ENCODE measurements at places on chromosomes 1 and 21. TPM values are rescaled to one million over a fixed set of nuclear protein-coding genes. Genes with fewer than 3 reads are reported as not detected.

GRCh38 chr1:167924543-167925231, 10.8 kb upstream of the ADCY10 start:
- H3K27ac ChIP-seq, result peak overlapping the region; percentile 14
- no peaks in the 10 kb centered on the region for H3K27me3 ChIP-seq
- H3K4me1 ChIP-seq, result peaks cover 26% of the 10 kb centered on the region

DNA sequence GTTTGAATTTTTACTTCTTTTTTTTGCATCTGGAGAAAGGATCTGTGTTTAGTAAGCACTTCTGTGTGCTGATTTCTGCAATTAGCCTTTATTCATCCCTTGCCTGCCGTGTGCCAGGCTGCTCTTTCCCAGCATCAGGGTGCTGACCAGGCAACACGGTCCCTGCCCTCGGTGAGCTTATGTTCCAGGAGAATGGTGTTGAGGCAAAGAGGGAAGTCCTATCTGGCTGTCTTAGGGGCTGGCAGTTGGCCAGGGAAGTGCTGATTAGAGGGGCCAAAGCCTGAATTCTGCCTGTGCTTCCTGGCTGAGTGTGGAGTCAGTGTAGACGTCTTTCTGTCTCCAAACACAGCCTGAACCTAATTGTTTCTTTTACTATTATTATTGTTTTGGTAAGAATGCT, 187.1 kb downstream of the CAMTA1 start:
- H3K27me3 ChIP-seq, result no peaks in the 10 kb centered on the region
- H3K36me3 ChIP-seq, result no peaks in the 10 kb centered on the region
- DNase-seq, result no peak
- H3K4me1 ChIP-seq, result no peaks in the 10 kb centered on the region
- H3K27ac ChIP-seq, result no peak overlapping the region
- H3K4me3 ChIP-seq, result no peak overlapping the region

- H3K36me3 ChIP-seq, result no peaks in the 10 kb centered on the region
- H3K4me3 ChIP-seq, result no peak overlapping the region
- DNase-seq, result peak; percentile 16
- H3K27me3 ChIP-seq, result no peaks in the 10 kb centered on the region
- no peak overlapping the region for H3K27ac ChIP-seq
These were observed 44.0 kb upstream of the LRP8 start for GRCh38 chr1:53371851-53372250.

GRCh38 chr1:50476800-50477199, 53.6 kb upstream of the DMRTA2 start:
- no peaks in the 10 kb centered on the region for H3K4me1 ChIP-seq
- no peak for DNase-seq
- no peaks in the 10 kb centered on the region for H3K27me3 ChIP-seq

DNA sequence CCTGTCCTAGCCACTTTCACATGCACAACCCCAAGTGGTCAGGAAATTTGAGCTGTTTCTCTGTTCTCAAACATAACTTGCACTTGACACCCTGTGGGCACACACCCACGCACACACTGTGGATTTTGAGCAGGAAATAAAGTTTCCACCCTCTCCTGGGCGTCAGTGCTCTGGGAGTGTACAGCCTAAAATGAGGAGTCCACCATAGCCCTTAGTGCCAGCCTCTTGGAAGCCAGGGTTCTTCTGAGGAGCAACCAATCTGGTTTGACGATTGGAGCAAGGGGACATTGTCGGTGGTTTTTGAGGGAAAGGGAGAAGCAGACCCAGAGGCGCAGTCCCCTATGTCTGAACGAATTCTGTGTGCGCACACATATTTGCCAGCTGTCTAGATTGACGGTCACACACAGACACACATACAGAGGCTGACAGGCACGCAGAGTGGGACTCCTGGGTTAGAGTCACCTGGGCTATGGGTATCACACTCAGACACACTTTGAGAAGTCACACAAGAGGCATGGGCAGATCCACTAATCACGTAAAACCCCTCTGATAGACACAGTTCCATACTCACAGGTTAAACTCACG, 2.7 kb downstream of the DMBX1 start:
- no peak overlapping the region for H3K27ac ChIP-seq
- H3K36me3 ChIP-seq, result no peaks in the 10 kb centered on the region
- no peak for DNase-seq
- peaks cover 19% of the 10 kb centered on the region for H3K27me3 ChIP-seq
- no peak overlapping the region for H3K4me3 ChIP-seq

DNA sequence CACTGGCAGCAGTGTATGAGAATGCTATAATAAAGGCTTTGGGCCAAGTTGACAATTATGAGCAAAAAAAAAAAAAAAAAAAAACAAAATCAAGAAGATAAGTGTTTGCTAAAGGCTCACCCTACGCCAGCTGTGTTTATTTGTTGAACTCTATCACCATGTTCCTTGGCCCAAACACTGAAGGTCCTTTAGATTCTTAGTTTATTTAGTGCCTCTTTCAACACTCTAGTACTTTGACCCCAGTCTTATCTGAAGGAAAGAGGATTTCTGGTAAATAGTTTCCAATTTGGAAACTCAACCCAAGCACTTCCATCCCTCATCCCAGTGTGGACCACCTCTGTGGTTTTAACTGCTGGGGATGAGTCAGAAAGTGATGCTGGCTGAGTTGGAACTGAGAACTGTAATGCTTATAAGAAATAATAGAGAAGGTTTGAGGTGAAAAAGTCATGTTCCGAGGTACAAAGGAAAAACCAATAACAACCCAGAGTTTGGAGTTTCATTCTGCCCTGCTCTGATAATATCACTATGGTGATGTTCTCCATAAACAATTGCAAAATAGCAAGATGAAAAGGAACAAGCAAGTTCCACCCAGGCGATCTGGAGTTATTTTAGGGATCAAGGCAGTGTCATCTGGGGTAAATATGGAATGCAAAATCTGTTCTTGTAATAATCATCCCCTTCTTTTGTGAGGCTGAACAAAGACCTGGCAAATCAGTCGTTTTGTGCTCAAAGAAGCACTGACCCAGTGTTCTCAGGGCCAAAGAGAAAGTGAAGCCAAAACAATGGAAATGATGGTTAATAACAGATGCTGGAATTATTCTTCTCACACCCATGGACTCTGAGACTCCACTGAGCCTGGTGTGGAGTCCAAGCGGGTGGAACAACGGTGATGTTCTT, 19.7 kb upstream of the CAPZB start:
- no peaks in the 10 kb centered on the region for H3K27me3 ChIP-seq
- DNase-seq, result no peak
- peak overlapping the region; percentile 63 for H3K27ac ChIP-seq

GRCh38 chr1:155015527-155016230, 13.1 kb downstream of the ZBTB7B start:
- no peak overlapping the region for H3K4me3 ChIP-seq
- H3K36me3 ChIP-seq, result peaks cover 8% of the 10 kb centered on the region
- no peak overlapping the region for H3K27ac ChIP-seq
- DNase-seq, result no peak
- H3K4me1 ChIP-seq, result peaks cover 22% of the 10 kb centered on the region

GRCh38 chr1:89884718-89885596, 64.1 kb downstream of the LRRC8D start:
- DNase-seq, result no peak
- no peaks in the 10 kb centered on the region for H3K36me3 ChIP-seq
- no peaks in the 10 kb centered on the region for H3K27me3 ChIP-seq
- H3K27ac ChIP-seq, result no peak overlapping the region
- H3K4me1 ChIP-seq, result peaks cover 7% of the 10 kb centered on the region

- H3K4me3 ChIP-seq, result no peak overlapping the region
- no peak overlapping the region for H3K27ac ChIP-seq
- H3K27me3 ChIP-seq, result no peaks in the 10 kb centered on the region
- no peaks in the 10 kb centered on the region for H3K4me1 ChIP-seq
- no peaks in the 10 kb centered on the region for H3K36me3 ChIP-seq
These were observed 1363.2 kb upstream of the ADGRL4 start for GRCh38 chr1:80369780-80370179.

DNA sequence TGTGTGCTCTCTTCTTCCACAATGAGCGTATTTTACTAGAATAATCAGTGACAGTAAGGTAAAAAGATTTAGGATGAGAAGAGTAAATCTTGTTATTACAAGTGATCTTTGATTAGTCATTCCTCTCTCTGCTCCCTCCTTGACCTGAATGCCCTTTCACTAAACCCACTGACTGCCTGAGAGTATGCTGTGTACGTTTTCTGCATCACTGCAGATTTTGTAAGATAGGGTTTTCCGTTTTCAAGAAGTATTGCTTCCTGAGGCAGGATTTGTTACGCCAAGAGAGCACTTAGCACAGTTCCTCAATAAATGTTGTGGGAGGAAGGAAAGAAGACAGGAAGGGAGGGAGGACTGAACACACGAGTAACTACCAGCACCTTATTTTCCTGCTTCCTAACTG, 7.7 kb upstream of the LAMB3 start:
- peaks cover 67% of the 10 kb centered on the region for H3K4me1 ChIP-seq
- no peaks in the 10 kb centered on the region for H3K27me3 ChIP-seq
- no peak for DNase-seq
- no peak overlapping the region for H3K4me3 ChIP-seq

DNA sequence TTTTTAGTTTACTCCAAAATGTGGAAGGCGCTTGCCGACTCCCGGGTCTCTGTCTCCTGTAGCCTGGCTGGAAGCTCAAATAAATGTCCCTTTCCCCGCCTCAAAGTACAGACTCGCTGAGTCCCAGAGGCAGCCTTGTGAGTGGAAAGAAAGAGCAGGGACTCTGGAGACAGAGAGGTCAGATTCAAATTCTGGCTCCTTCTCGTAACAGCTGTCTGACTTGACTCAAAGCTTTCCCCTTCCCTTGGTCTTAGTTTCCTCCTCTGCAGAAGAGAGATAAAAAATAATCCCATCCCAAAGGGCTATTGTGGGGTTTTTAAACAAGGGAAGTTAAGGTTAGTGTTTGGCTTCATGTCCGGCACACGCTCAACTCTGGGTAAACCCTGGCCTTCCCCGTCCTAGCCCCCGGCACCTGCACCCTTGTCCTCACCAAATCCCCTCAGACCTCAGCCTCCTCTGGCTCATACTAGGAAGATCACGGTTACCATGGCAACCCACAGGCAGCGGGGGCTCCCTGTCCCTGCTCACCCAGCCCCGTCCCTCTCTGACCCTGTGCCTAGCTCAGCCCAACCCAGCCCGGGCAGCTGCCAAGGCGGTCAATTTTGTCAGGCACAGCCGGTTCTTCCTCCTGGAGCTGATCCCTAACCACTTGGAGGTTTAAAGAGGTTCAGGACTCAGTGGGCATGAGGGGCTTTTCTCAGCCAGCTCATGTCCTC, 49.2 kb upstream of the IGSF21 start:
- H3K4me1 ChIP-seq, result no peaks in the 10 kb centered on the region
- no peak overlapping the region for H3K4me3 ChIP-seq

DNA sequence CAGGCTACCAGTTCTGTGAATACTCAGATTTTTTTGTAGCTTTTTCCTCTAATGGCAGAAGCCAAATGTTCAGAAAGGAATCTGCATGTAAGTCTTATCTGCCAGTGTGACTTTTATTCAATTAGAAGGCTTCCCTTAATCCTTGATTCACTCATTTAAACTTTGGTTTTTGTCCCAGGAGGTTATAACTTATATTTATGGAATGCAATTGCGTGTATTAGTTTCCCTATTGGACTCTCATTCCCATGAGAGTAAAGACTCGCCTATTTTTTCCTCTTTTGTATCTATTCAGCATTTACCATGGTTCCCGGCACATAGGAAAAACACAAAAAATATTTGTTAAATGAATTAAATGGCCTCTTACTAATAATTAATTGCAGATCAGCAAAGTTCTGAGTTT, 3.5 kb downstream of the NTMT2 start:
- DNase-seq, result no peak
- no peaks in the 10 kb centered on the region for H3K4me1 ChIP-seq
- H3K27ac ChIP-seq, result no peak overlapping the region
- no peaks in the 10 kb centered on the region for H3K27me3 ChIP-seq
- no peak overlapping the region for H3K4me3 ChIP-seq

DNA sequence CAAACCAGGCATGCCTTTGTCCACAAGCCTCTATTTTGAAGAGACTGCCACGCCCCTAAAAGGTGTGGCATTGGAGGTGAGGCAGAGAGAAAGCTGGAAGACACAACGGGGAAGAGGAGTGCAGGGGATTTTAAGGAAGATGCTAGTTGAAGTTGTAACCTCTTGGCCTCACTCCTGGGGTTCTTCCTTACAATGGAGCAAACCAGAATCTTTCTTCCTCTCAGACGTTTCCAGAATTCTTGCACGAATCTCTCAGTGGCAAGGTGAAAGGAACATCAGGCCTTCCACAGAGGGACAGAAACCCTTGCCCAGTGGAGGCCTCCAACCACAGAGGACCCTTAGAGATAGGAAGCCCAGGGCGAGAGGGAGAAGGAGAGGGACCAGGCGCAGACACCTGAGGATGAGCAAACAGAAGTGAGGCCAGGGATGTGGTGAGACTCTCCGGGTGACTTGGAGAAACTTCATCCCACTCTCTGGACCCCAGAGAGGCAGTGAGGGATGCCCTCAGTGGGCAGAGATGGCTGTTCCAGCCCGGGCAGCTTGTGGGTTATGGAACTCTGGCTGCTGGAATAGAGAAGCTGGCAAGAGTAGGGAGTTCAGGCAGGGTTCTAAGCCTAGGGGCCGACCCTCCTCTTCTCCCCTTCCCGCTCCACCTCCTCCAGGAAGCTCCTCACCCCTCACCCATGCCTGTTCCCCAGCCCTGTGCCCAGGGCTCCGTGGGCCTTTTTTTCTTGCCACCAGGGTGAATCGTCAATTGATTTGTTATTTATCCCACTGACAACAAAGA, 136.8 kb upstream of the RUNX3 start:
- no peaks in the 10 kb centered on the region for H3K4me1 ChIP-seq
- no peak overlapping the region for H3K27ac ChIP-seq
- no peak overlapping the region for H3K4me3 ChIP-seq
- H3K36me3 ChIP-seq, result no peaks in the 10 kb centered on the region

DNA sequence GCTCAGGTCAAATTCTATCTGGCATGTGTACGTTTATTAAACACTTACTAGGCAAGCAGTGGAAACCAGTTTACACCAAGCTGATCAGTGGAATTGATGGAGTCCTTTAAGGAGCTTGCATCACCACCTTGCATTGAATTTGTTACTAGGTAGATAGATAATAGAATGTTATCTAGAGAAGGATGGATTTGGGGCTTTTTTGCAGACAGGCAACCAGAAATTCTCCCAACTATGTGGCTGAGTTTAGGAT, 44.9 kb downstream of the HHAT start:
- peaks cover 21% of the 10 kb centered on the region for H3K4me1 ChIP-seq
- H3K4me3 ChIP-seq, result peak overlapping the region; percentile 12
- no peaks in the 10 kb centered on the region for H3K36me3 ChIP-seq
- H3K27ac ChIP-seq, result peak overlapping the region; percentile 96

GRCh38 chr1:240931031-240931430, 319.1 kb upstream of the GREM2 start:
- H3K36me3 ChIP-seq, result no peaks in the 10 kb centered on the region
- DNase-seq, result no peak
- no peak overlapping the region for H3K27ac ChIP-seq
- no peaks in the 10 kb centered on the region for H3K4me1 ChIP-seq

- H3K4me1 ChIP-seq, result no peaks in the 10 kb centered on the region
- no peak overlapping the region for H3K4me3 ChIP-seq
- no peaks in the 10 kb centered on the region for H3K27me3 ChIP-seq
- DNase-seq, result no peak
These were observed 267.9 kb upstream of the DPYD start for GRCh38 chr1:98188774-98189173.

LIN28A gene
- total RNA-seq, result not detected

ELAPOR1 gene
- total RNA-seq, result 0.17 TPM

IPO13 gene
- 15.1 TPM for total RNA-seq

DNAH14 gene
- 19.8 TPM for total RNA-seq

TEDDM1 gene
- total RNA-seq, result not detected

SPRR2A gene
- total RNA-seq, result not detected

Data from liver (tissue), 10 donors.